Stimulated activated CD4-positive, alpha-beta T cell treated with anti-CD3 and anti-CD28 coated beads, Interleukin-15, amount 100 ng/mL, for 1 hour (primary cell): ENCODE measurements at places on chromosomes 4 and X.

GRCh38 chr4:182245541-182246215 lies 2.5 kb downstream of the TENM3 start:
- DNase-seq: no peak

DNA sequence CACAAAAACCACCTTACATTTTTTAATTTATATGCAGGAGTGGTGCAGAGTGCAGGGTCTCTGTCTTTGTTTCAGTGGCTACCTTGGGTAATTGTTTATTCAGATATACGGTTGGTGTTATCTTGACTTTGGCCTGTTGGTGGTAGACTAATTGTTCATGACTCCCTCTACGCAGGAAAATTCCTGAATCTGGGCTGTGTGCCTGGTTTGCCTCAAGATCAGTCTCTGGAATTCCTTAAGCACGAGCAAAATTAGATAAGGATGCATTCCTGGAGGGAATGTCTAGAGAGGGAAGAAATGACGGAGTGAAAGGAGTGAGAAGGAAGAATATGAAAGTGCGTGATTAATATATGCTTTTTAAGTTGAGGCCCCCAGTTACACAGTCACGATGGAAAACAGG lies 576.9 kb upstream of the PCDH10 start:
- DNase-seq: no peak

DNA sequence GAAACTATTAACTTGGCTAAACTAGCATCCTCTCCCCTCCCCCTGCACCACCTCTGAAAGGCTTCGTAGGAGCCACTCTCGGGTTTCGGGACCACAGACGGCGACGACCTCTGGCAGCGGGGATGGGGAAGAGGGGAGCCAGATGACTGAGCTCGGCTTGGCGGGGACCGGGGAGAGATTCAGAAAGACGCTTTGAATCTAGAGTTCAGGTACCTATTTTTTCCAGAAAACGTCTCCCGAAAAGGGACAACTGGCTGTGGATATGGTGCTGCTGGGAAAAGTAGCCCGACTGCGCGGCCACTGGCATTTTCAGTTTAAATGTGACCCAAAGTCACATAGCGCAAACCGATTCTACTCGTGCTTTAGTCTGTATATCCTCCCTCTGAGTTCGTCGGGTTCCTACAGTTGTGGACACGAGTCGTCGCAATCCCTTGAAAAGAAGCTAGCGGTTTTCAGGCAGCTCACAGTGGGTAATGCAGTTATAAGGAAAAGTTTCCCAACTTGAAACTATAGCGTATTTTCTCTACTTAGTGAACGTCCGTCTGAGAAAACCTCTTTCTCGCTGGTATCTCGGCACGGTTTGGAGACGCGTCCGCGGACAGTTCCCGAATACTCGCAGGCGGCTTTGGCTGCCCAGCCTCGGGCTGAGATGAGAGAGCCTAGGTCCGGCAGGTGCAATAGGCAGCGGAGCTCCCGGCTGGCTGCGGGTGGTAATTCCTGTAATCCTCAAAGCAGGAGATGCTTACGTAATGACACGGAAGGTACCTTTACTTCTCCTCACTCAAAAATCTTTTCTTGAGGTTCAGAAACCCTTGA lies 1.3 kb downstream of the PARM1 start:
- no peak for DNase-seq

- no peak for DNase-seq
These were observed 13.1 kb downstream of the NAT8L start for GRCh38 chr4:2071912-2072867.

DNA sequence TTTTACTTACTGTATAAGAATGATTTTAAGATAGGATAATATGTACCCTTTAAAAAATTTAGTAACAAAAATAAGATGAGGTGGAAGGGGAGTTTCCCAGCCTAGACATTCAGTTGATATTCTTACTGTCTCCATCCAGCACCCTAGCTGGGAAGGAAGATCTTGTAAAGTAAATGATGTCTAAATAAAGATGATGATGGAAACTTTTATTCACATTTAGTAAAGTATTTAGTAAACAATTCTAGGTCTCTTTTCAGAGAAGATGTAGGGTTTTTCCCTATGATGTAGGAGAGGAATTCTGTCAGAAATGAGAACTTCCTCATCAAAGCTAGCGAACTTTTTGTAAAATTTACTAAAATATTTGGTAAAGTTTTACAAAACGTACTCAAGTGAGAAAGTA lies 136.8 kb downstream of the RAPGEF2 start:
- no peak for DNase-seq

DNA sequence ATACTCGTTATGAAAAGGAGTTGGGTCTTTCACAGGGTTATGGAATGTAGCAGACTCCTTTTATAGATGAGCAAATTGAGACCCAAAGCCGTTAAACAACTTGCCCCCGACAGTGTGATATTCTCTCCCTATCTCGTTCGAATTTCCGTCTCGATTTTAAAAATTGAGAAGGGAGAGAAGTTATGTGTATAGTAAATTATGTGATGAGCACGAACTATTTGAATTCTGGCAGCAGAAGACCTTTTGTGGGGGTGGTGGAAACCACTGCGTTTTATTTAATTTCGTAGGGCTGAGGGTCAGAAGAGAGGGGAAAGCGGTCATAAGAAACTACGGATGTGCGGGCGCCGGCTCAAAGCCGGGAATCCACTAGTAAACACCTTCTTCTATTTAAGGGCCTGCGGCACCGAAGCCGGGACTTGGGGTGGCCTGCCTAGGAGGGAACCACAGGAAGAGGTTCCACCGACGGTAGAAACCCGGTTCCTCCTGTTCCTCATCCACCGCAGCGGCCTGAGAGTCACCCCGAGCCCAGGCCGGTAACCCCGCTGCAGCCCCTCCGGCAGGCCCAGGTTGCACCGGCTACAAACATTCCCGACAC lies 1.5 kb upstream of the DDX3X start:
- no peak for DNase-seq

DNA sequence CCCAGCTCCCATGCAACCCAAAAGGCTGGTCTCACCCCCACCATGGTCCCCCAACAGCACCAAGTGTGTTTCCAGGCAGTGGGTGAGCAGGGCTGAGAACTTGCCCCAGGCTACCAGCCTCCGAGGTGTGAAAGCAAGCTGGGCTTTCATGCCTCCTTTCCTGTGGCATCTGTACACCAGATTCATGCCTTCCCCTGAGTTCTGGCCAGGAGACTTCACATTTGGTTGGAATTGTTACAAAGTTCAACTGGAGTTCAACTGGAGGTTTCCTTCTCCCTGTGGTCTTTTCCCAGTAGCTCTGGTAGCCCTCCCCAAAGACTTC lies 77.6 kb upstream of the RAB40AL start:
- DNase-seq: no peak

GRCh38 chr4:110487873-110488272 lies 11.9 kb downstream of the ENPEP start:
- DNase-seq: no peak
